ENCODE measurements at places on chromosomes 4 and X.

DNA sequence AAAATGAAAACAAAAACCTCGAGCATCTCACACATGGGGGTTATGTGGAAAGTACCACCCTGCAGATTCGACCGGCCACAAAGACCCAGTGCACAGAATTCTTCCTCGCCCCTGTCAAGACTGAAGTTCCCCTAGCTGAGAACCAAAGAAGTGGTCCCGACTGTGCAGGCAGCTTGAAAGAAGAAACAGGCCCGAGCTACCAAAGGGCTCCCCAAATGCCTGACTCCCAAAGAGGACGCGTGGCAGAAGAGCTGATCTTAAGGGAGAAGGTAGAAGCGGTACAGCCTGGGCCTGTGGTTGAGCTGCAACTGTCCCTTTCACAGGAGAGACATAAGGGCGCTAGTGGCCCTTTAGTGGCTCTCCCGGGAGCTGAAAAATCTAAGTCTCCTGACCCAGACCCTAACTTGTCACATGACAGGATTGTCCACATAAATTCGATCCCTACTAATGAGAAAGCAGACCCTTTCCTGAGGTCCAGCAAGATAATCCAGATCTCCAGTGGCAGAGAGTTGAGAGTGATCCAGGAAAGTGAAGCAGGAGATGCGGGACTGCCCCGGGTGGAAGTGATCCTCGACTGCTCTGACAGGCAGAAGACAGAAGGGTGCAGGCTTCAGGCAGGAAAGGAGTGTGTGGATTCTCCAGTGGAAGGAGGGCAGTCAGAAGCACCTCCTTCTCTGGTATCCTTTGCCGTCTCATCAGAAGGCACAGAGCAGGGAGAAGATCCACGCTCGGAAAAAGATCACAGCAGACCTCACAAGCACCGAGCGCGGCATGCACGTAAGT is 108.8 kb upstream of the MYOZ2 start:
- DNase-seq, result no peak

- DNase-seq, result no peak
Observed at GRCh38 chr4:146389561-146389960, 132.2 kb downstream of the SLC10A7 start.

- DNase-seq, result no peak
Observed at GRCh38 chr4:36123906-36124305, 120.4 kb downstream of the ARAP2 start.

GRCh38 chr4:124589786-124590185 is 122.7 kb downstream of the ANKRD50 start:
- no peak for DNase-seq

DNA sequence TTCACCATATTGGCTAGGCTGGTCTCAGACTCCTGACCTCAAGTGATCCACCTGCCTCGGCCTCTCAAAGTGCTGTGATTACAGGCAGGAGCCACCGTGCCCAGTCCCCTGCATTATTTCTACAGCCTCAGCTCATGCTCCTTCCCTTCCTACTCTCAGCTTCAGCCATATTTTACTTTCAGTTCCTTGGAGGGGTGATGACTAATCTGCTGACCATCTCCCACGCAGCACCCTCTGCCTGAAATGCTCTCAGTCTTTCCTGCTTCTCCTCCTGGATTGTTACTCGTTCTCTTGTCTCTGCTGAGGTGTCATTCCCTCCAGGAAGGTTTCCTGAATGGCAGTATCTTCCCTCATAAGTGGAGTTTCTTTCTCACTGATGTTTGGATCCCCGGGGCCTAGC is 63.3 kb downstream of the MOSPD2 start:
- no peak for DNase-seq

DNA sequence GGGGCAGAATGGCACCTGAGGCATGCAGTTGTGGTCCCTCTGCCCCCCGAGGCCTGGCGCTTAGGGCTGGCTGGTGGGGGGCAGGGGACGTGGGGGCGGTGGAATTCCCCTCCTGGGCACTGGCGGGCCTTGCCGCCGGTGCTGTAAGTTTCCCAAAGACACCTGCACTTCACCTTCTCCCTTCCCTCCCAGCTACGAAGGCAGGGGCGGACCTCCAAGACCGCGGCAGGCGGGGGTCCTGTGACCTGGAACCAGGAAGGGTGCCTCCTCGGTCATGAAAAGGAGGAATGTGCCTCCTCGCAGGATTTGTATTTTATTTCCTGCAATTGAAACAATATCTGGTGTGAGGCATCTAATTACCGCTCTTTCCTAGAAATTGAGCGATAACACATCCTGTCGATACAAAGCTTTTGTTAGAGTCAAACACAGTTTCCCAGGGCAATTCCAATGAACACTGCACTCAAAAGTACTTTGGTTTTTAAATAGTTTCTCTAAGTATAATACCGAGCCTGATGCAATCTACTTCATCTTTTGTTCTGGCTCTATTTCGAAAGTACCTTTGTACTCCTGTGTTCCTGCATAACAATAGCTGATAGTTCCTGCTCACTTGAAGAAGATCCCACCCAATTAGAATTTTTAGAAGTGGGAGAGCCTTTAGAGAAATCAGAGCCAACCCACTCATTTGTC is 12.3 kb upstream of the ADRA2C start:
- DNase-seq, result no peak

GRCh38 chrX:136635235-136635634 is 12.7 kb upstream of the CD40LG start:
- no peak for DNase-seq

DNA sequence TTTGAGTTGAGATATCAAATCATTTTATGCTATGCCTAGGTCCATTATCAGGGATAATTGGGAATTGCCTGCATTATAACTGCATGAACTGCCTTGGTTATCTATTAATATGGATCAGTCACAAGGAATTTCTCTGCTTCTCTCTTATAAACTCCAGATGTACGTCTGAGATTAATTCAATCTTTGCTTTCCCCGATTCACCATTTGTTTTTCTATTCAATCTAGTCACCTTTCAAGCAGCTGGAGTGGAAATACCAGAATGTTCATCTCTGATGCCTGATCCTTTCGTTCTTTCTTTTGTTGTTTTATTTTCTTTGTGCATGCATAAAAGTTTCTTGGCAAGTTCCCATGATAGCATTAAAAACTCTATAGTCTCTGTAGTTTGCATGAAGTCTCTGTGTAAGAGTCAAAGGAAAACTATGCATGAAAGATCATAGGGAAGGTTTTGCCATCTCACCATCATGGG is 22.6 kb downstream of the SYNPO2 start:
- no peak for DNase-seq

DNA sequence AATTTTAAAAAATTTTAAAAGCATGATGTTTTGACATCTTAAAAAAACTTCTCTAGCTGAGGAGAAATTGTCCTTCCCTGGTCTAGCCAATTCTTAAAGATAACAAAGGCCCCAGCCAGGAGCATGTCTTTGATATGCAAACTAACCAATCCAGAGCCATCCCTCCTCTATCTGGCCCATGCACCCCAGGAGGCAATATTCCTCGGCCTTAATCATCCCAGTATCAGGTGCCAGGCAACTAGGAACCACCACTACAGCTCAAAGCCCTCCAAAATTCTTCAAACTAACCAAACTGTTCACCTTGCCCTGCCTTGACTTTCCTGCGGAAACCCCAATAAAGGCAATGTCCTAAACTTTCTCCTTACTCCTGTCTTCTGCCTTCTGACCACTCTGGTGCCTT is 97.8 kb upstream of the USP9X start:
- DNase-seq, result no peak

- no peak for DNase-seq
Observed at GRCh38 chr4:56038487-56039162, 89.9 kb downstream of the CEP135 start.

- DNase-seq, result no peak
Observed at GRCh38 chr4:54541426-54542118, 116.2 kb upstream of the KIT start.

GRCh38 chr4:12987284-12987683 is 496.9 kb downstream of the RAB28 start:
- DNase-seq, result no peak

GRCh38 chrX:119763181-119763580 is 4.8 kb downstream of the SOWAHD start:
- DNase-seq, result no peak

DNA sequence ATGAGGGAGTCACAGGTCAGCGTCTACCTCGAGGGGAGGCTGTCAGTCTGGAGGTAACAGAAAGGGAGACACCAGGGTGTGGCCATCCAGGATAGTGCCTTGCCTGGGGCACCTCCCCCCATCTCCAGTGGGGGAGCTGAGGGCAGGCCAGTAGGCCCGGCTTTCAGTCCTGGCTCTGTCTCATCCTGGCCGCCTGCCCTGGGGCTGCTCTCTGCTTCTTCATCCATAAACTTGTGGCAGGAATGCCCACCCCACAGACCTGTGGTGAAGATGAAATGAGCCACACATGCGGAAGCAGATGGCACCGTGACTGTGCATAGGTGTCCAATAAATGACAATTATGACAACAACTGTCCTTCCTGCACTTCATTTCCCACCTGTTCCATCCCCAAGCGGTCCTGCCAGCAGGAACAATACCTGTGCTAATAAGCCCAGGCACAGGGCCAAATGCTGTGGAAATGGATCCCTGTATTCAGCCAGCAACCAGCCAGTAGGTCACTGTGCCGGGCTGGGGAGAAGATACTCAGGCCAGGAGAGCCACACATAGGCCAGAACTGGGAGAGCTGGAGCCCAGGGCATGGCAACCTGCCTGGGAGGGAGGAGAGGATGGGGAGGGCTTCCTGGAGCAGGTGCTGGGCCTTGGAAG is 30.2 kb downstream of the TRO start:
- DNase-seq, result no peak

GRCh38 chr4:177803151-177803550 is 360.9 kb upstream of the AGA start:
- DNase-seq, result no peak

DNA sequence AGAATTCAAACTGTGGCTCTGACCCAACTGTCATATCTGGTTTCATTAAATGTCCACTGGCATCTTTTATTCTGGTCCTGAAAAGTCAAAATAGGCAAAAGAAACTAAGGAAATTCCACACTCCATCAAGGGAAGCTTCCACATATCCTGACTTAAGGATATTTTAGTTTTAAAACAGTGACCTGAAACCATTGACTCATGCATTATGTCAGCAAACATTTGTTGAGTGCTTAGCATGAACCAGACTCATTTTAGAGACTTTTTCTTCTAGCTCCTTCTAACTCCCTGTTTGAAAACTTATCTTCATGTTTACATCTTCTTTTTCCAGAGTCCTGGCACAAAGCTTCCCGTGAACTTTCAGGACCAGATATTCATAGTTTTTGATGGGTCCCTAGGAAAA is 6.9 kb upstream of the CXCL1 start:
- no peak for DNase-seq

DNA sequence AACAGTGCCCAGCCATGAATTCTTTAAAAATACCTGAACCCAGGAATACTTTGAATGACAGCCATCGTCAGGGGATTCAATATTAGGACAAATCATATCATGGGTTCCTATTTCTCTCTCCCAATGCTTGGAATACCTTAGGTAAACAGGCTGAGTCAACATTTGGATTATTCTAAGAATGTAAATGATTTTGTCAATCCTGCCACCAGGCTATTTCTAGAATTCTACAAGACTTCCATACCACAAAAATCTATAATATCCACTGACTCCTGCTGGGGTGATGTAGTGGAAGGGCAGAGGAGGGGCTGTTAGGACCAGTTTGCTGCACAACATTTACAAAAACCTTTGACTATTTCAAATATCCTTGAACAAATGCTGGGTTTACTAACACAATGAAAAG is 65.2 kb downstream of the IGFBP7 start:
- DNase-seq, result no peak

GRCh38 chrX:73847991-73848390 is 285.0 kb downstream of the CHIC1 start:
- no peak for DNase-seq

DNA sequence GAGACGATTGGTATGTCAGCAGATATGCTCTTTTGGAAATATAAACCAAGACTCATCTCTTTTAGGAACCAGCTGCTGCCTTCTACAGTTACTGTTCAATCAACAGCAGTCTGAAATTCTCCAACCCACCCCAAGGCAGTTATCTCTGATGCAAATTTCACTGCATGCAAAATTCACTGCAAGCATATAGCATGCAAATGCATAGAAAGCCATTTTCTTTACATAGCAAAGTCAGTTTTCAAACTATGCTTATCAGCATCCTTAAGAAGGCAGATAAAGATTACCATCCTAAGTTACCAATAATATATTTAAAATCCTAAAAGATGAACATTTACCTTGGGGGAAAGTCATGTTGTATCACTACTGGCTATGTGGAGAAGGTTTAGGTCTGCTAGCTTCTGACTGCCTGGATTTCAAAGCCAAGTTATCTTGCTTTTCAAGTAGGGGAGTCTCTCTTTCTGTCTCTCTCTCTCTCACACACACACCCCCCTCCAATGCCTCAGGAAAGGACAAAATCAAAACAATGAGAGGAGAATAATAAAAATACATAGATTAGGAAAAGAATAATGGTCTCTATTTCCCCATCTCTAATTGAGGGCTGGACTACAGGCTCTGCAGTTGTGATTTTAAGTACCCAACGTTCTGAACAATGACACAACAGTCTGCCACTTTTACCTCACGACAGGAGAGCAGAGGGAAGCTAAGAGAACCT is 1.5 kb downstream of the NMU start:
- DNase-seq, result no peak

GRCh38 chr4:186813377-186814068 is 89.9 kb upstream of the FAT1 start:
- no peak for DNase-seq

DNA sequence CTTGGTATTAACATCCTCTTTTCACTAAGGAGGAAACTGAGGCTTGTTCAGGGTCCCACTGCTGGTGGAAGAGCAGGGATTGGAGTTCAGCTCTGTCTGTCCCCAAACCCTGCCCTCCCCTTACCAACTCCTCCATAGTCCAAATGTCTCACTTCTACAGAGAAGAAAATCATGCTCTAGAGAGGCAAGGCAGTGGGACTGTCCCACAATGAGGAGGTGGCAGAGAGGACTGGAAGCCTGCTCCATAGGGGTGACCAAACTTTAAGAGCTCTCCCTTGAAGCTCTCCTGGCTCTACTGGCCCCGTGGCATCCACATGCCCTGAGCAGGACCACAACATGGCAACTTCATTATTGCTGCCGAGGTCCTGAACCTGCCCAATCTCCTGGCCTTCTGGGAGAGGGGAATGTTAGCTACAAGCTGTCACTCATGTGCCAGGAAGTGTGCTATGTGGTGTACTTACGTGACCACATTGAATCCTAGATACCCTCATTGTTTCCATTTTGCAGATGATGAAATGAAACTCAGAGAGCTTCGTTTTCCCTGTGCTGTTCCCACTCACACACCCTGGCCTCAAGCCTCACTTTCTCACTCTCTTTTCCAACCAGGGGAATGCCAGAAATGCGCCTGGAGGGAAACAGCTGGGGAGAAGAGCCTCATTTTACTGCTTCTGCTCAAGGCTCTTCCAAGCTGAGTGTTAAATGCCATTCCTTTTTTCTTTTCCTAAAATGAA is 71.5 kb downstream of the ANAPC4 start:
- no peak for DNase-seq

DNA sequence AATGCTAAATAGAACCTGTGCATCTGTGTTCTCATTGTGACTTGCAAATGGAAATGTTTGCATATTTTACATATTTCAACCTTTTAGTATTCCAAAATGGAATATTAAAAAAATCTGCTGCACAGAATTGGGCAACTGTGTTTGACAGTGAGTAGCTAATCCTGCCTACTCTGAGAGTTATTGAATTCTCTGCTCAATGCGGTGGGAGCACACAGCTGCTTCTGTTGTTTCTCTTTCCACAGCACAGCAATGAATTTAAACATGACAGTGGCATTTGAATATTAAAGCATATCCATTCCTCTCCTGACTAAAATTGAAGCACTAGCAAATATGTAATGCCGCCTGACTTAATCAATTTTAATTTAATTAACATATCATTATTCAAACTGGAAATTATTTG is 366.6 kb downstream of the GASK1B start:
- no peak for DNase-seq

GRCh38 chrX:7330971-7331746 is 183.2 kb upstream of the PUDP start:
- no peak for DNase-seq

Data from activated T-helper 2 cell treated with anti-CD3 and anti-CD28 coated beads, Interferon-gamma antibody, Interleukin-2, Interleukin-4, amounts not matched to agents 10 μg/mL and 5 μg/mL and 100 μg/mL, durations not matched to agents 14 hours and 24 hours and 36 hours (primary cell).